Activated B cell treated with CpG ODN at 0.5 μM for 24 hours (primary cell): ENCODE measurements at places on chromosomes 3 and 15. TPM values are rescaled to one million over a fixed set of nuclear protein-coding genes. Genes with fewer than 3 reads are reported as not detected.

DNA sequence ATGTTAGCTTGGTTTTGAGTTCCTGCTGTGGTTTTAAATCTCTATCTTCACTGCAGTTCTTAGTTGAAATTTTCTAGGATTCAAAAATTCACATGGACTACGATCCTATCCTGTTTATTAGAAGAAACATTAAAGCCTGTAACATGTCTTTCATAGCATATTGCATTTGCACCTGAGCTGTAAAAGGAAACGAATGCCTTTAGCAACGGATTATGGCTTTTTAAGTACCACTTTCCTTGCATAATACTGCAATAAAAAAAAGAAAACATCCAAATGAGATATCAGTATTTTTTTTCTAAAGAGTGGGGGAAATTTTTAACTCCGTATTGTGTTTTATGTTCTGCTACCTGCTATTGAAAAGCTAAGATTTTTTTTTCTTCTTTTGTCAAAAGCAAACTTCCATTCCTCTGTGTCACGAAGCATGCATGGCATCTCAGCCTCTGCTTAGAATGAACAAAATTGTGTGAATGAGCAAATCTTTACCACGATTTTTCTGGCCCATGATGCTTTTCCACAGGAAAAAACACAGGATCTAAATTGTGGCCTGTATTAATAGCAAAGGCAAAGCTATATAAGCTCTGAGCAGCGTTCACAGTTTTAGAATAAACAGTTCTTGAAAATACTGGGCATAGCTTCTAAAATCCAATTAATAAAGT lies 110.0 kb upstream of the CDIN1 start:
- no peak for DNase-seq
- H3K36me3 ChIP-seq, result no peaks in the 10 kb centered on the region
- no peaks in the 10 kb centered on the region for H3K27me3 ChIP-seq
- no peak overlapping the region for H3K4me3 ChIP-seq

DNA sequence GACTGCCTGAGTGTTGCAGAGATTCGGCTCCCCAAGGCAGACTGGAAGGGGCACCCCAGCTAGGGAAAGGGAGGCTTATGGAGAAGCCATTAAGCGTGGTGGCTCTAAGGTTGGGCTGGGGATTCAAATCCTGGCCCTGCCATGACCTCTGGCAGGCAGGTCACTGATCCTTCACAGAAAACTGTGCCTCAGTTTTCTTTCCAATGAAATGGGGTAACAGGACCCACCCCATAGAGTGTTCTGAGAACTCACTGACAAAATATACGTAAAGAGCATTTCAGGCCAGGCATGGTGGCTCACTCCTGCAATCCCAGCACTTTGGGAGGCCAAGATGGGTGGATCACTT lies 34.6 kb downstream of the DNASE1L3 start:
- H3K36me3 ChIP-seq, result peaks cover 5% of the 10 kb centered on the region
- H3K4me3 ChIP-seq, result no peak overlapping the region
- no peak overlapping the region for H3K27ac ChIP-seq
- DNase-seq, result no peak
- no peaks in the 10 kb centered on the region for H3K27me3 ChIP-seq

- H3K4me3 ChIP-seq, result no peak overlapping the region
- H3K27me3 ChIP-seq, result peaks cover 15% of the 10 kb centered on the region
- DNase-seq, result no peak
- no peaks in the 10 kb centered on the region for H3K36me3 ChIP-seq
- H3K4me1 ChIP-seq, result no peaks in the 10 kb centered on the region
Observed at GRCh38 chr3:167941234-167941995, 154.3 kb downstream of the GOLIM4 start.

GRCh38 chr3:27253391-27253790 lies 115.8 kb downstream of the NEK10 start:
- no peak overlapping the region for H3K27ac ChIP-seq
- no peak overlapping the region for H3K4me3 ChIP-seq
- H3K4me1 ChIP-seq, result no peaks in the 10 kb centered on the region
- no peak for DNase-seq
- H3K27me3 ChIP-seq, result peaks cover 8% of the 10 kb centered on the region
- H3K36me3 ChIP-seq, result no peaks in the 10 kb centered on the region

DNA sequence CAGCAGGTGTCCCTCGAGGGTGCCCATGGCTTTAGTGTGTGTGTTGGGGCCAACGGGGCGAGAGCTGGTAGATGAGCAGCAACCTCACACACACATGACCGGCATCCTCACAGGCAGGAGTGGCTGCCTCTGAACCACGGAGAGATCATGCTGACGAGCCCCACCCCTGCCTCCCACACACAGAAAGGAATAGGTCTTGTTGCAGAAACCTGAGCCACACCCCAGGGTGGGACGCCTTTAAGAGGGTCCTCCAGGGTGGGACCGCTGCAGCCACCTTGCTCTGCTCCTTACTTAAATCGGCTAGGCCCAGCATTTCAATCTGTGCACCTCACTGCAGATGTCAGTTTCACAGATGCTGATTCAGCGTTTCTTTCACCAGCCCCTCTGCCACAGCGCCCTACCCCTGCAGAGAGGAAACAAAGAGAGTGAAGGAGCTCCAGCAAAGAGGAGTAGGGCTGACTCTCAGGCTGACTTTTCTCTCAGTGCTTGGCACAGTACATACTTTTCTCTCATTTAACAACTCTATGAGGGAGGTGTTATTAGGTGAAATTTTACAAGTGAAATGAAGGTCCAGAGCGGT lies 61.2 kb upstream of the EPHB3 start:
- H3K36me3 ChIP-seq, result peaks cover 3% of the 10 kb centered on the region
- no peak overlapping the region for H3K4me3 ChIP-seq
- H3K4me1 ChIP-seq, result peaks cover 2% of the 10 kb centered on the region
- H3K27me3 ChIP-seq, result peaks cover 40% of the 10 kb centered on the region

- H3K4me1 ChIP-seq, result no peaks in the 10 kb centered on the region
- H3K27ac ChIP-seq, result no peak overlapping the region
- no peak overlapping the region for H3K4me3 ChIP-seq
- H3K36me3 ChIP-seq, result no peaks in the 10 kb centered on the region
- H3K27me3 ChIP-seq, result peaks cover 13% of the 10 kb centered on the region
- no peak for DNase-seq
Observed at GRCh38 chr3:140586311-140586710, 91.6 kb upstream of the TRIM42 start.

- H3K36me3 ChIP-seq, result no peaks in the 10 kb centered on the region
- no peak overlapping the region for H3K27ac ChIP-seq
- H3K4me1 ChIP-seq, result peaks cover 13% of the 10 kb centered on the region
- no peak overlapping the region for H3K4me3 ChIP-seq
- DNase-seq, result no peak
Observed at GRCh38 chr3:50269460-50269859, 513 bp downstream of the SEMA3B start.

DNA sequence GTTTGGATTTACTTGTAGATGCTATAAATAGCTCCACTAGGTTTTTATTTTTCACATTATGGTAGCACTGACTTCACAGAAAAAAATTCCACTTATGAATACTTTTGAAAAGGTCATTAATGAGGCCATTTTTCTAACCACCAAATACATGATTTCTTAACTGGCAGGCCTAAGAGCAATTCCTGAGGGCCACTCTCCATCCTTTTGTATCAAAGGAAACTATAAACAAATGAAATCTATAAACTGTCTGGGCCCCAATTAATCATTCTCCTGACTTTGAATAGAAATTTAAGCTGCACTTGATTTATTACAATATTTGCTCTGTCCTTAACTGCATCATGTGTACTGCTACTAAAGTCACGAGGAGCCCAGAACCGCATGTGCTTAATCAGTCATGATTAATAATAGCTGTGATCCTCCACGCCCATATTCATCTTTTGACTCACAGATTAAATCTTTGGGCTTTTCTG lies 25.1 kb upstream of the MTMR10 start:
- H3K4me3 ChIP-seq, result no peak overlapping the region
- no peak overlapping the region for H3K27ac ChIP-seq
- peaks cover 53% of the 10 kb centered on the region for H3K4me1 ChIP-seq
- DNase-seq, result no peak
- peaks cover 7% of the 10 kb centered on the region for H3K36me3 ChIP-seq

DNA sequence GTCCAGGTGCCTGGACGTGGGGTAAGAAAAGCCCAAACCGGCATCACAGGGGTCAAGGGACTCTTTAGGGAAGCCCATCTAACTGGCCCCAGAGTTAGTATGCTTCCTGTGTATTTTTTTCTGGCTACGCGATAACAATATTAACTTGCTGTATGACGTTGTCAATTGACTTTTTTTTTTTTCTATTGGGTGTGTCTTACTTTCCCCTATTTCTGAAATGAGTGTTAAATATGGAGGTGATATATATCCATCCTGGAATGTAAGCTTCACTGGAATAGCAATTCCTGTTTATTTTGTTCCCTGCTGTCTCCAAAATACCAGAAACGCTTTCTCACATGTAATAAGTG lies 598 bp upstream of the GMNC start:
- H3K36me3 ChIP-seq, result no peaks in the 10 kb centered on the region
- DNase-seq, result no peak
- peaks cover 46% of the 10 kb centered on the region for H3K27me3 ChIP-seq
- H3K4me3 ChIP-seq, result peak overlapping the region; percentile 62

GRCh38 chr3:57637391-57637790 lies 40.2 kb upstream of the ARF4 start:
- H3K36me3 ChIP-seq, result peaks cover 63% of the 10 kb centered on the region
- H3K27ac ChIP-seq, result no peak overlapping the region
- no peak overlapping the region for H3K4me3 ChIP-seq

DNA sequence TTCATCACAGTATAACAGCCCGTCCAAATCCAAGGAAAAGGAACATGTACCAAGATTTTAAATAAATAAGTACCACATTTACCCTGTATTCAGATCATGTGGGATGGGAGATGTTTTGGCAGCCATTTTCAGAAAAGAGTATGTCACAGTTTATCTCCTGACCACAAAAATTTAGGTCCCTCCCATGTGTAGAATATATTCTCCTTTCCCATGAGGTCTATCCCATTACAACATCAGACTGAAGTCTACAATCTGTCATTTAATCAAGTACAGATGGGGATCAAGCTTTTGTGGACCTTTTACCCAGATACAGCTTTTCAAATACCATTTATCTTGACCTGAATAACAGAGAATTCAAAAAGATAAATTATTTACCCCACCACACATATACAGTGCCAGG lies 444.5 kb downstream of the PLOD2 start:
- no peaks in the 10 kb centered on the region for H3K4me1 ChIP-seq
- no peak overlapping the region for H3K27ac ChIP-seq
- H3K4me3 ChIP-seq, result no peak overlapping the region

- H3K4me1 ChIP-seq, result no peaks in the 10 kb centered on the region
- no peak overlapping the region for H3K4me3 ChIP-seq
- H3K27me3 ChIP-seq, result peaks cover 18% of the 10 kb centered on the region
- no peaks in the 10 kb centered on the region for H3K36me3 ChIP-seq
- DNase-seq, result no peak
Observed at GRCh38 chr15:79116771-79117170, 26.2 kb upstream of the RASGRF1 start.

GRCh38 chr3:37855363-37855970 lies 6.2 kb upstream of the CTDSPL start:
- peak; percentile 52 for DNase-seq
- no peak overlapping the region for H3K4me3 ChIP-seq
- H3K27me3 ChIP-seq, result peaks cover 19% of the 10 kb centered on the region

- DNase-seq, result no peak
- no peaks in the 10 kb centered on the region for H3K36me3 ChIP-seq
- H3K4me1 ChIP-seq, result no peaks in the 10 kb centered on the region
- no peaks in the 10 kb centered on the region for H3K27me3 ChIP-seq
- no peak overlapping the region for H3K27ac ChIP-seq
- no peak overlapping the region for H3K4me3 ChIP-seq
Observed at GRCh38 chr15:38695249-38696108, 130.9 kb upstream of the RASGRP1 start.

- no peak for DNase-seq
- no peaks in the 10 kb centered on the region for H3K36me3 ChIP-seq
- no peaks in the 10 kb centered on the region for H3K4me1 ChIP-seq
- H3K27me3 ChIP-seq, result peaks cover 2% of the 10 kb centered on the region
Observed at GRCh38 chr3:111277226-111277625, 205.6 kb downstream of the NECTIN3 start.

DNA sequence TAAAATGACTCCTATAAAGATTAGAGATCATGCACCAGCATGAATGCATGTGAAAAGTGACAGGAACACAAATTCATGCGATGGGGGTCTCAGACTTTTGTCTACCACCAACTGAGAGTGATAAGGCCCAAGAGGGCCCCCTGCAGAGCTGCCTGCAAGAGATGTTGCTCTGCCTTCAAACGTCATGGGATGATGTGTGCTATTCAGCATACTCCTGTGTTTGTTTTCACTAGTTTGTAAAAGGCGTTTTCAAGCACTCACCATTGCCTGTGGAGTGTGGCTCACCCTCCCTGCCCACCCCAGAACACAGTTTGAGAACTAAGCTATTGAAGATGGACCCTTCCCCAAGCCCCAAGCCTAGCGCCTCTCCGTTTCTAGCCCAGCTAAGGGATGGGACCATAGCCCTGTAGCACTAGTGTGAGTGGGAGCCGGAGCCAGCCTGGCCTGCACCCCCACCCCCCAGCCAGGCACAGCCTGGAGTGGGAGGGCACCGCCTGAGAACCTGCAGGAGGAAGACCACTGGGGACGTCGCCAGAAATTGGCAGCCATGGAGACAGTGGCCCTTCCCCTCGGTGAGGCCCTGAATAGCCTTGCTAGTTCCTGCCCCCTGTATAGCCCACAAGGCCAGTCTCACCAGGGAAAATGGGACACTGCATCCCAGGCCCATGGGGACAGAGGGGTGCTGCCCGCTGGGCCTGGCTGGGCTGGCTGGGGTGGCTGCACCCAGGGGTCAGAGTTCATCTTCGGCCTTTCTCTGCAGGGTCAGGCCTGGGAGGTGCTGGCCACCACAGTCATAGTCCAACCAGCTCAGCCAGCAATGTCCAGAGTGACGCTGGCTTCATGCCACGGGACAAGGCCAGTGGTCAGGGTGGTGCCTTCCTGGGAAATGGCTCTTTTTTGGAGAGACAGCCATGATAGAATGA lies 22.6 kb upstream of the KLF13 start:
- H3K27ac ChIP-seq, result no peak overlapping the region
- H3K4me3 ChIP-seq, result no peak overlapping the region
- H3K4me1 ChIP-seq, result peaks cover 49% of the 10 kb centered on the region
- no peak for DNase-seq

DNA sequence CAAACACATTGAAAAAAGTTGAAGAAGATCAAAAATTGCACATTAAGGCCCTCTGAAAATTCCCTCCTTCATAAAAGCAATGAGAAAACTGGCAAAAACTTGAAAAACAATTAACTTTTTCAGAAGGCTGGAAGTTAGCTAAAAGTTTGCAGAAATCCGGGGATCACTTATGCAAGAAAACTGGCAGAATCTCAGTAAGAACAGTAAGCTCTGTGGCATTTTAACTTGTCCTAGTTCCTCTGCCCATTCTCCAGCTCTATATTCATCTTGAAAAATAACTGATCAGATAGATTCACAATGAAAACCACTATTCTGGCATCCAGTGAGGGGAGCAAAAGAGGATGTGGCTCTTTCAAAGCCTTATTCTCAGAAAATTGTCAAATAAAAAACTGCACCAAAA lies 566.8 kb downstream of the NTRK3 start:
- H3K27me3 ChIP-seq, result no peaks in the 10 kb centered on the region
- no peaks in the 10 kb centered on the region for H3K36me3 ChIP-seq
- no peak overlapping the region for H3K4me3 ChIP-seq
- H3K4me1 ChIP-seq, result no peaks in the 10 kb centered on the region
- DNase-seq, result no peak
- H3K27ac ChIP-seq, result no peak overlapping the region

The SMAD3 gene
- 85.9 and 118 TPM in 2 replicates for total RNA-seq

The CFAP92 gene
- not detected in 2 replicates for total RNA-seq

The UTS2B gene
- 1.9 and 2.1 TPM in 2 replicates for total RNA-seq

The RBPMS2 gene
- 0.91 and 0.93 TPM in 2 replicates for total RNA-seq
